ENCODE measurements at places on chromosomes 13 and 19.

DNA sequence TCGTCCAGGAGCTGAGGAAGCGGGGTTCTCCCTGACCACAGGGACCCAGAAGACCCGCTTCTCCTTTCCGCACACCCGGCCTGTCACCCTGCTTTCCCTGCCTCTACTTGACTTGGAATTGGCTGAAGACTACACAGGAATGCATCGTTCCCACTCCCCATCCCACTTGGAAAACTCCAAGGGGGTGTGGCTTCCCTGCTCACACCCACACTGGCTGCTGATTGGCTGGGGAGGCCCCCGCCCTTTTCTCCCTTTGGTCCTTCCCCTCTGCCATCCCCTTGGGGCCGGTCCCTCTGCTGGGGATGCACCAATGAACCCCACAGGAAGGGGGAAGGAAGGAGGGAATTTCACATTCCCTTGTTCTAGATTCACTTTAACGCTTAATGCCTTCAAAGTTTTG lies 18.9 kb downstream of the VASP start:
- DNase-seq = peak; percentile 57

GRCh38 chr19:17915940-17916593 lies 16.7 kb upstream of the CCDC124 start:
- DNase-seq = no peak

- no peak for DNase-seq
Measured at GRCh38 chr19:58118979-58119733, 21.1 kb upstream of the ZSCAN18 start.

DNA sequence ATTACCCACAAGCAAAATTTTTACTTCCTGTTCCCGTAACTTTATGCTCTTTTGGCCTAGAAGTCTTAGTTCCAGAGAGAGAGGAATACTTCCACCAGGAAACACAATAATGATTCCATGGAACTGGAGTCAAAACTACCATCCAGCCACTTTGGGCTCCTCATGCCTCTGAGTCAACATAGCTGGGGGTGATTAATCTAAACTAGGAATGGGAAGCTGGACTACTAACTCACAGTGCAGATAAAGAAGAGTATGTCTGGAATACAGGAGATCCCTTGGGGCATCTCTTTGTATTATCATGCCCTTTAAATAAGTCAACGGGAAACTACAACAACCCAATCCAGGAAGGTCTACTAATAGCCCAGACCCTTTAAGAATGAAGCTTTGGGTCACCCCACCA lies 8.9 kb upstream of the ELF1 start:
- no peak for DNase-seq

DNA sequence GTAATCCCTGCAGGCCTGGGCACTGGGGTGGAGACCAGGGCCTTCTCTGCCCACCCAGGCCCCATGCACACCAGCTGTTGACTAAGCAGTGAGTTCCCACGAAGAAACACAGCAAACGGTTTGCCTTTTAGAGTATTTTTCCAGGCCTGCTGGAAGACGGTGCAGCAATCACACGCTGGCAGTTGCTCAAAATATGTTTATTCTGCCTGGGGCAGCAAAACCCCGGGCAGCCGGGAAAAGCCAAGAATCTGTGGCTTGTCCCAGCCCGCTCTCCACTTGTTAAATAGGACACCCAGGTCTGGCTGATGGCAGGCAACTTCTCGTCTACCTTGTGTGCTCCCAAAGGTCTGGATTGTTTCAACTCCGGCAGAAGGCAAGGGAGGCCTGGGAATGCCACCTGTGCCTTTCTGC lies 40.8 kb downstream of the GGACT start:
- DNase-seq = no peak

DNA sequence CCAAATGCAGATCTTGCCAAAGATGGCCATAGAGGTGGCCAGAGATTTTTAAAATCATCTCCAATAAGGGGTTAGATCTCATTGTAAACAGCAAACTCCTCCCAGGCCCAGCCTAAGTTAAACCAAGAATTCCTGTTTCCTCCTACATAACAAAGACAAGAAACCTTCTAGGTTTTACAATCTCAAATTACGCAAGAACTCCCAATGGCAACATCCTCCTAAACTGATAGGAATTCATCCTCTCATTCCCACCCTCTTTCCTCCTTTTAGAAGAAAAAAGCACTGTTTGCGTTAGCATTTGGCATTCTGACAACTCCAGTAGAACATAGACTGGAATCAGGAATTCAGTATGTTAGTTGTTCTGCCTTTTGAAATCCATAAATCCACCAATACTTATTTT lies 14.6 kb downstream of the PROSER1 start:
- no peak for DNase-seq

All from H54 (cell line).